ENCODE measurements at places on chromosomes 2 and 18. TPM values are rescaled to one million over a fixed set of nuclear protein-coding genes. Genes with fewer than 3 reads are reported as not detected.

The CSRNP3 gene
- 2.3 TPM for total RNA-seq

DNA sequence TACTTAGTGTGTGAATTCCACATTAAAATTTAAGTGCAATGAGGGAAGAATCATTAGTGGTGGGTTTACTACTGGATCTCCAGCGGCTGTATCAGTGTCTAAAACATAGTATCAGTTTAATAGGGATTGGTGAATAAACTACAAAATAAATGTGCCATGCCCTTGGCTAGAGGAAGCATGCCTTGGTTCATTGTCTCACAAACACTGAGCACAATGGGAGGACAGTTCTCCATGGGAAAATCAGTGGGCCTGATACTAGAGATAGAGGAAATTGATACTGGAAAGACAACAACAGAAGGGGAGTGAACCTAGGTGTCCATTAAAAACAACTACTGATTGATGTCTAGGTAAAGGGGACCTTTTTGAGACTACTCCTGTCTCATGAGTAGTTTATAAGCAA is 971.6 kb downstream of the SUCLG1 start:
- DNase-seq = no peak

GRCh38 chr2:176614049-176614448 is 344.8 kb downstream of the MTX2 start:
- DNase-seq = no peak

DNA sequence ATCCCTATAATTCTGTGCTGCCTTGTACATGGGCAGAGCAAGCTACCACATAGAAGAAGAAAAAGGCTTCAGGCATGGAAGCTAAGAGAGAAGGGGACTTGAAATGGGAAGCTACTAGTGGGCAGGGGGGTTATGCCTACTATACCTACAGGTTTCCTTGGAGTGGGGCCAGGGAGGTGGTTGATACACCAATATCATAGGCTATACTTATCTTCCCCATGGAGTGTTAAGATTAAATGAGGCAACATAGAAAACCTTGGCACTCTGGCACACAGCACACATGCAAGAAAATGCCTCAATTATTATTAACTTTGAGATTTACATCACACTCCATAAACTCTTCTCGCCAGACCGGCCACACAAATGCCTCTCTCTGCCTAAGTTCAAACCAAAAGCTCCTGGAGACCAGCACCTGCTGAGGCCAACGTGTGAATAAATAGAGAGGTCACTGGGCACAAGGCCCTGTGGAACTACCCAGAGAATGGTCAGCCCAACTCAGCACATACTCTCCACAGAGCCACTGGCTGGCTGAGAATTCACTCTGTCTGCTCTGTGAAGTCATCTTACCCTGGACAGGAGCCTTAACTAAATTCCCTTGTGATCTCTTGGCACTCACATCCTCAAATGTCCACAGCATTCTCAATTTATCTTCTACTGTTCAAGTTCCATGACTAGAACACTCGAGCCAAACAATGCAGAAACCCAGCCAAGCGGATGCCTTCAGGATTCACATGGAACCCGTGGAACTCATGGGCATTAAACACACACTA is 498.7 kb downstream of the BCL11A start:
- DNase-seq = no peak

GRCh38 chr2:25481381-25482300 is 139.9 kb upstream of the DNMT3A start:
- DNase-seq = no peak
